ENCODE measurements at places on chromosomes 1 and 21.

GRCh38 chr1:87197156-87197555 is 131.5 kb upstream of the LMO4 start:
- no peak for DNase-seq

DNA sequence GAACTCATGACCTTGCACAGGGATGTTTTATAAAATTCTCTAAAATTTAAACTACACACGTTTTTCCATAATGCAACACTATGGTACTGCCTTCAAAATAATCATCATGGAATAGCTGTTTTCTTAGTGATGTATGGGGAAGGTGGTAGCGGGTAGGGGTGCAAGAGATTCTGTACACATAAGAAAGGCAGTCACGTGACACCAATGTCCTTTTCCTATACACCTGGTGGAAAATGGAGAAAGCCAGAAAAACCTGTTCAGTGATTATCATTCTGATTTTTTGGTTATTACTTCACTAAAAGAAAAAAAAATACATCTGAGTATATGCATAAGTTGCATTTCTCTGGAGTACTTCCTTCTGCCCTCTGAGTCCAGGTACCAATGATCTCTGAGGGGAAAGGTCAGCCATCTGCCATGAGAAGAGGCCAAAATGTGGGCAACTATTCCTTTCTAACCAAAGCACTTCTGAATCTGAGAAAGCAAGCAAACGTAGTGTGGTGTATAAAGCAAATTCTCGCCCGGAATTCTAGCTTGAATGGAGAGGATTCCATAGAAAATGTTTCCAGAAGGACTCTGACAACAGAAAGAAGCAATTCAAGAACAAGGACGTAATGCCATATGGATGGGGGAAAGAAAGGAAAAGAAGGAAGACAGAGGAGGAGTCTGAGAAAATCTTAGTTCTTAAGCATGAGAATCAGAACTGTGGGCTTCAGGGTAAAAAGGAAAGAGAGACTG is 137.3 kb downstream of the RERE start:
- no peak for DNase-seq

DNA sequence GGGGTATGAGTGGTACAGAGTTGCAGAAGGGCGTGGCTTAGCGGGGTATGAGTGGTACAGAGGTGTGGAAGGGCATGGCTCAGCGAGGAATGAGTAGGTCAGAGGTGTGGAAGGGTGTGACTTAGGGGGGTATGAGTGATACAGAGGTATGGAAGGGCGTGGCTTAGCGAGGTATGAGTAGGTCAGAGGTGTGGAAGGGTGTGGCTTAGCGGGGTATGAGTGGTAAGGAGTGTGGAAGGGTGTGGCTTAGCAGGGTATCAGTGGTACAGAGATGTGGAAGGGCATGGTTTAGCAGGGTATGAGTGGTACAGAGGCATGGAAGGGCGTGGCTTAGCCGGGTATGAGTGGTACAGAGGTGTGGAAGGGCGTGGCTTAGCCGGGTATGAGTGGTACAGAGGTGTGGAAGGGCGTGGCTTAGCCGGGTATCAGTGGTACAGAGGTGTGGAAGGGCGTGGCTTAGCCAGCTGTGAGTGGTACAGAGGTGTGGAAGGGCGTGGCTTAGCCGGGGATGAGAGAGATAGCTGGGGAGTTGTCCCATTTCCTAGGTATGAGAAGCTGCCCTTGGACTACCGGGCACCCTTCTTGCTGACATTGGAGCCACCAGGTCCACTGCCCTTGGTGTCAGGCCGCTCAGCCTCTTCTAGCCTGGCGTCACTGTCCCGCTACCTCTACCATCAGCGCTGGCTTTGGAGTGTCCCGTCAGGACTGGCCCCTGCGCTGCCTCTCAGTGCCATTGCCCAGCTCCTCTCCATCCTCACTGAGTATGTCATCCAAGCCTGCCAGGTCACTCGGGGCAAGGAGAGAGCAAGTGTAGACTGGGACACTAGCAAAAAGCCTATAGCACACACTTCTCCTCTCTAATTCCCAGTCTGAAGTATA is 29.8 kb downstream of the HYI start:
- no peak for DNase-seq

- DNase-seq: no peak
These were observed 353.3 kb downstream of the PBX1 start for GRCh38 chr1:164912290-164912689.

GRCh38 chr1:157363660-157364140 is 188.6 kb downstream of the FCRL5 start:
- no peak for DNase-seq

DNA sequence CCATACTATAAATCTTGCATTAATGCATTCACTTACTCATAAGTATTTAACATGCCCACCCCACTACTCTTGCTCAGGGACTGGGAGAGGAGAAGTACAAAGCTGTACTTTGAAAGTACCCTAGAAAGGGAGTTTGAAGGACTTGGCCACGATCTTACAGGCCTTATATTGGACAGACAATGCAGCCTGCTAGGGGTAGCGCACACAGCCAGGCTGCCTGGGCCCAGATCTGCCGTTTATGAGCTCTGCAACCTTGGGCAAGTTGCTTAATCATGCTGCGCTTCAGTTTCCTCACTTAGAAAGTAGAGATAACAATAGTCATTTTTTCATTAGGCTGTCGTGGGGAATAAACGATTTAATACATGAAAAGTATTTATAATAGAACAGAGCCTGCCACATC is 110.1 kb downstream of the CDC7 start:
- DNase-seq: no peak

- DNase-seq: no peak
These were observed 9.3 kb downstream of the KANK4 start for GRCh38 chr1:62309906-62310305.

GRCh38 chr1:92882819-92883218 is 51.0 kb downstream of the RPL5 start:
- no peak for DNase-seq
